ENCODE measurements at places on chromosomes 7 and 10.

GRCh38 chr10:44023517-44023916 lies 361.4 kb downstream of the CXCL12 start:
- ATAC-seq, result no peak

DNA sequence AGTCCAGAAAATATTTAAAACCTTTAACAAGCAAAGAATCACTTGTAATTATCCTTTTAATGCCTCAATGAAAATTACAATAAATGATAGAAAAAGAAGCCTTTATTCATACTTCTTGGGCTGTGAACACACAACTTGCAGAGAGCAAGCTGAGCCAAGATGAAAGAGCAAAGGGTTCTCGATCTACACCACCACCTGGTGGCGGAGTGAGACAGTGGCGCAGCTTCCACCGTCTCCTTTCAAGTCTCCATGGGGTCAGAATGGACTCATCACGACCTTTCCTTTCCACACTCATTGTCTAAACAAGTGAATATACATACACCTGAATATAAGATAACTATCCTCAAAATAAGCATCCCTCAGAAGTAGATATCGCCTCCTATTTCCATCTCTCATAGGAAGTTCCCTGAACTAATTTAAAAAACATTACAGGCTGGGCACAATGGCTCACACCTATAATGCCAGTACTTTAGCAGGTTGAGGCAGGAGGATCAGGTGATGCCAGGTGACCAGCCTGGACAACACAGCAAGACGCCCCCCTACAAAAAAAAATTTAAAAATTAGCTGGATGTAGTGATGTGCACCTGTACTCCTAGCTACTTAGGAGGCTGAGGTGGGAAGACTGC lies 40.7 kb downstream of the ATE1 start:
- peak; percentile 93 for ATAC-seq

GRCh38 chr7:111873963-111874690 lies 311.8 kb upstream of the IMMP2L start:
- ATAC-seq, result peak; percentile 52

DNA sequence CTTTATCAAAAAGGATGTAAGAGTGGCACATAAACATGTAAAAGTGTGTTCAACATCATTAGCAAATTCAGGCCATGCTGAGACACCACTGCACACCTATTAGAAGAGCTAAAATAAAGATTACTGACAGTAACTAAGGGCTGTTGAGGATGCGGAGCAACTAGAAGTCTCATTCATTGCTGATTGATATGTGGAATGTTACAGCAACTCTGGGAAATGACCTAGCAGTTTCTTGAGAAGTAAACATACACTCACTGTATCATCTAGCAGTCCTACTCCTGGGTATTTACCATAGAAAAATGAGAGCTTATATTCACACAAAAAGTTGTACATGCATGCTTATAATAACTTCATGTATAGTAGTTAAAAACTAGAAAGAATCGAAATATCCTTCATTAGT lies 77.3 kb downstream of the CCSER2 start:
- ATAC-seq, result no peak

GRCh38 chr10:131812736-131813604 lies 87.8 kb upstream of the PPP2R2D start:
- ATAC-seq, result no peak

DNA sequence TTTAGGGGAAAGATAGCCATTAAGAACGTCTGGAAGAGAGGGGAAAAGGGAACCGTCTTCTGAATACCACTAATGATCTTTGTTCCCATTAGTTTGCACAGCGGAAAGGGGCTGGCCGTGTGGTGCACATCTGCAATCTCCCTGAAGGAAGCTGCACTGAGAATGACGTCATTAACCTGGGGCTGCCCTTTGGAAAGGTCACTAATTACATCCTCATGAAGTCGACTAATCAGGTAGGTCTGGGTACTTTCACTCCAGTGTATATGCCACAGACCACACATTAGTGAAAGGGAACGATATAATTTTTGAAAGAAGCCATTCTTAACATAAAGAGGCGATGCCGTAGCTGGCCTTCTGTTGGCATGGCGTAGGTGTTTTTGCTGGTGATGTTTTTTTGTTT lies 74.3 kb upstream of the PDCD4 start:
- no peak for ATAC-seq

DNA sequence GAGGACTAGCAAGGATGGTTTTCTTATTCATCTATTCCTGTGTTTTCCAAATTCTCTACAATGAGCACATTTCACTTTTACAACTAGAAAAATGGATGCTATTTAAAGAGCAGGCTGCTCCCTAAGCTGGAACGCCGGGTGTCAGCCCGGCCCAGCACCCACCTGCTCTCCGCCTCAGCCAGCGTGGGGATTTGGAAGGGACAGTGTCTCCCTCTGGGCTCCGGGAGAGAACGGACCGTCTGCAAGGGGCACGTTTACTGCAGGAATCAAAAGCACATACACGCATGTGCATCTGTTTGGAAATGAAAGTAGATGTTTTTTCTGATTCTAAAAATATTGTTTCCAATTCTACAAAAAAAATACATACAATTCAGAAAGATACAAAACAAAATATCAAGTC lies 2.3 kb upstream of the JAKMIP3 start:
- no peak for ATAC-seq

All from SK-N-SH treated with all-trans-retinoic acid at 6 μM for 48 hours (cell line).